ENCODE measurements at places on chromosomes 1 and 21.

GRCh38 chr1:192807211-192808162 lies 1.4 kb upstream of the RGS2 start:
- DNase-seq: peak; percentile 24

GRCh38 chr1:70048336-70049094 lies 156.9 kb downstream of the LRRC40 start:
- DNase-seq: no peak

- no peak for DNase-seq
These were observed 10.1 kb downstream of the FAM131C start for GRCh38 chr1:16063226-16063829.

- DNase-seq: peak; percentile 56
These were observed 180.7 kb downstream of the KAZN start for GRCh38 chr1:14778898-14779865.

DNA sequence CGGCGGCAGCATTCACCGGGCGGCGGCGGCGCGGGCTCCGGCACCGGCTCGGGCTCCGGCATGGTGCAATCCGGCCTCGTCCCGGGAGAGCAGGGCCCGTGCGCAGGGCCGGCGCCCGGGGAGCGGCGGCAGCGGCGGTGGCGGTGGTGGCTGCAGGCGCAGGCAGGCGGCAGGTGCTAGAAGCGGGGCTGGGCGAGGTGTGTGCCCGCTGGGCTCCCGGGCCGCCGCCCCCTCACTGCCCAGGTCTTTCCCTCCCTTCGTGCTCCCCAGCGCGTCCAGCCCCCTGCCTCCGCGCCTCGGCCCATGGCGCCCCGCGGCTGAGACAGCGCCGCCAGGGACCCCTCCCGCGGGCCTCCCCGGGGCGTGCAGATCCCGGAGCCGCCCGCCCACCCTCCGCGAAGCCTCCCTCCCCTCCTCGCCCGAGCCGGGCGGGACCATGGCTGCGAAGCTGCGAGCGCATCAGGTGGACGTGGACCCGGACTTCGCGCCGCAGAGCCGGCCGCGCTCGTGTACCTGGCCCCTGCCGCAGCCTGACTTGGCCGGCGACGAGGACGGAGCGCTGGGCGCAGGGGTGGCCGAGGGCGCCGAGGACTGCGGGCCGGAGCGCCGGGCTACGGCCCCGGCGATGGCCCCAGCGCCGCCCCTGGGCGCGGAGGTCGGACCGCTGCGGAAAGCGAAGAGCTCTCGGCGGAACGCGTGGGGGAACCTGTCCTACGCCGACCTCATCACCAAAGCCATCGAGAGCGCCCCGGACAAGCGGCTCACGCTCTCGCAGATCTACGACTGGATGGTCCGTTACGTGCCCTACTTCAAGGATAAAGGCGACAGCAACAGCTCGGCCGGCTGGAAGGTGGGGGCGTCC lies 492 bp downstream of the FOXO6 start:
- DNase-seq: peak; percentile 51

DNA sequence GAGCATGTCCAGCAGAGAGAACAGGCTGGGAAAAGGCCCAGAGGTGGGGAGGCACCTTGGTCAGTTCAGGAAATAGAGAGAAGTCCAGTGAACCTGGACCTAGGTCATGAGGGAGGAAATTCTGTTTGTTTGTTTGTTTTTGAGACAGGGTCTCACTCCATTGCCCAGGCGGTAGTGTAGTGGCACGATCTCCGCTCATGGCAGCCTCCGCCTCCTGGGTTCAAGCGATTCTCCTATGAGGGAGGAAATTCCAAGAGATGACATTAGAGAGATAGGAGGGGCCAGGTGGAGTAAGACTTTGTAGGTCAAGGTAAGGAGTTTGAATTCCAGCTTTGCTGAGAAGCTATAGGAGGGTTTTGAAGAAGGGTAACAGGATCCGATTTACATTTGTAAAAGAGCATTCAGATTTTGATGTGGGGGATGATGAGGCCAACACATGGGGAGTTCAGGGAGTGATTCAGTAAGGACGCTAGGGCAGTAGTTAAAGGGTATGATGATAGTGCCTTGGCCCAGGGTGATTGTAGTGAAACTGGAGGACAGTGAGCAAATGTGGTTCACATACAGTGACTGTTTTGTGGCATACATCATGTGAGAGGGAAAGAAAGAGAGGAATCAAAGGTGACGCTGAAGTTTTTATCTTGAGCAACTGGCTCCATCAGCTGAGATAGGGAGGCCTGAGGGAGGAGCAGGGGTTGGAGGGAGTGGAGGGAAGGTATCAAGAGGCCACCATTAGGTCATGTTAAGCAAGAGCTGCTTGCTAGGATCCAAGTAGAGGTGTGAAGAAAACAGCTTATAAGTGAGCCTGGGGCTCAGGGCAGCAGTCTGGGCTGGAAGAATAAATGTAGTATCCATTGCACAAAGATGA lies 8.3 kb upstream of the TRABD2B start:
- DNase-seq: no peak

DNA sequence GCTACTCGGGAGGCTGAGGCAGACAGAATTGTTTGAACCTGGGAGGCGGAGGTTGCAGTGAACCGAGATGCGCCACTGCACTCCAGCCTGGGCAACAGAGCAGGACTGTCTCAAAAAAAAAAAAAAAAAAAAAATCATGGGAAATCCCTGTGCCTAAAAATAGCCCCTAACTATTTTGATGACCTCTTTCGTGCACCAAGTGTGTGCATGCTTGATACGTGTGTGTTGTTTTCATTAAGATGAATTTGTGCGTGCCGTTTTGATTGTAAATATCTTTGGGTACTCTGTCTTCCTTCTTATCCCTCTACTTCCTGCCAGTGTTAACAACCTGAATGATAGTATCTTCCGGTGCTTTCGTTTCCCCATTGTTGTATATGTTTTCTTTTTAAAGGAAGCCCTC lies 9.8 kb downstream of the CACYBP start:
- no peak for DNase-seq

- DNase-seq: no peak
These were observed 315.5 kb upstream of the DEPDC1 start for GRCh38 chr1:68812333-68812732.

Data from stimulated activated CD4-positive, alpha-beta T cell treated with anti-CD3 and anti-CD28 coated beads, Interleukin-15, amount 100 ng/mL, for 24 hours (primary cell).